ENCODE measurements at places on chromosomes 7 and 10. TPM values are rescaled to one million over a fixed set of nuclear protein-coding genes. Genes with fewer than 3 reads are reported as not detected.

Gene ZCCHC24
- 3.8 TPM for total RNA-seq

DNA sequence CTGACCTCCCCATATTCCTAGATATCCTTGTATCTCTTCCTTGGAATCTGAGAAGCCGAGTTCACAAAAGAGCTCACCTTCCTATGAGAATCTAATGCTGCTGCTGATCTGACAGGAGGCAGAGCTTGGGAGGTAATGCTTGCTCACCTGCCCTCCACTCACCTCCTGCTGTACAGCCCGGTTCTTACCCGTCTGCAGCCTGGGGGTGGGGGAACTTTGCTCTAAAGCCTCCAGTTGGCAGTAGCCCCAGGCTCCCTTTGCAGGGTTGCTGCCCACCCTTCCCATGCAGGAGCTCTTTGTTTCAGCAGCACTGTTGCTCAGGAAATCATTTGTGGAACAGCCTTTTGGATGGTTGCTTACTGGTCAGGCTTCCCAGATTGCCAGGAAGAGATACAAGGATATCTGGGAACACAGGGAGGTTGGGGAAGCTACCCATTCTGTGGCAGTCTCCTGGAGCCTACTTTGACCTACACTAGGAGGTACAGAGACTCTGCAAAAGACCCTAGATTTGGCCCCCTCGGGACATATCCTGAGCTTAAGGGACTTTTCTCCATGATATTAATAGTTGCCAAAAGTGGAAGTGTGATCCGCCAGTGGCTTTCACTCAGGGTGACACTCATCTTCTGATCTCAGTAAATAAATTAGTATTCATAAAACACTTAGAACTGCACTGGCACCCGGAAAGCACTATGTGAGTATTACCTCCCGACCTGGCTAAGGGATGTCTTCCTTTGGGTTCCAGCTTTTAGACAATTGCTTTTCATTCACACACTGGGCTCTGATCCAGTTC, 363.7 kb upstream of the PODXL start:
- H3K4me3 ChIP-seq = no peak overlapping the region
- no peaks in the 10 kb centered on the region for H3K4me1 ChIP-seq
- H3K36me3 ChIP-seq = no peaks in the 10 kb centered on the region
- H3K27ac ChIP-seq = no peak overlapping the region
- H3K27me3 ChIP-seq = no peaks in the 10 kb centered on the region

Gene TMEM236
- not detected for total RNA-seq

Gene CNPY1
- not detected for total RNA-seq

DNA sequence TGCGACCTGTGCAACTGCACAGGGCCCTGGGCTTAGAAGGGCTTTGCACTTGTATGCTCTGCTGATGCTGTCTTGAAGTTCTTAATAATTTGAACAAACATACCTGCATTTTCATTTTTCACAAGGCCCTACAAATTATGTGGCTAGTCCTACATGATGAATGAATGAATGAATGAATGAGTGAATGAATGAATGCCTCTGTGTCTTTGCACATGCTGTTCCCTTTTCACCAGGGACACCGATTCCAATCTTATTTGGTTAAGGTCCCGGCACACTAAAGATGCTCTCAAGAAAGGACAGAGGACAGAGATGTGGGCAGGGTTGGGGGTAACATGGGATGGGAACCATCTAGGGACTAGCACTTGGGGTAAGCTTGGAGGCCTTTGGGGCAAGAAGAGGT, 39.4 kb upstream of the CHST3 start:
- H3K36me3 ChIP-seq = no peaks in the 10 kb centered on the region
- no peaks in the 10 kb centered on the region for H3K27me3 ChIP-seq
- no peak for DNase-seq
- no peak overlapping the region for H3K4me3 ChIP-seq

Gene ABCB4
- 0.20 TPM for total RNA-seq

DNA sequence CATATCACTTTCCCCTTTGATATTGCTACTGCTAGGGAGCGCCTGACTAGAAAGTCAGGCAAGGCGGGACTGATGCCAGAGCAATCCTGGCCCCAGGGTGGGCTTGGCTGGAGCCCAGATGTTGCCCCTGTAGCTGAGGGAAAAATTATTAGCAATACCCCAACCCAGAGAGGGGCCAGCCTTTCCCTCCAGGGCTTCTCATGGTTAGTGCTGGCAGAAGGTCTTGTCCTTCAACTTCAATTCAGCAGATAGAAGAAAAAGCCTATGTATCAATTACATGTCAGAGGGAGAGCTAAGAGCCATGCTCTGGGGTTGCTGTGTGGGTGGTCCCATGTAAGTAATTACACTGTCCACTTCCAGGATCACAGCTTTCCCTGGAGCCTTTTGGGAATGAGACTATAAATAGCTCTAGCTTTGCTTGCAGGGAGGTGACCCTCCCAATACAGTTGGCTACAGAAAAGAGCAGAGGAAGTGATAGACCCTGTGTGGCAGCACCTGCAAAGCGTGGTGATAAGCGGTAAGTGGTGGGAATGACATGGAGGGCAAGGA, 579.1 kb downstream of the CCSER2 start:
- H3K4me3 ChIP-seq = no peak overlapping the region
- no peak for DNase-seq
- H3K27me3 ChIP-seq = no peaks in the 10 kb centered on the region

DNA sequence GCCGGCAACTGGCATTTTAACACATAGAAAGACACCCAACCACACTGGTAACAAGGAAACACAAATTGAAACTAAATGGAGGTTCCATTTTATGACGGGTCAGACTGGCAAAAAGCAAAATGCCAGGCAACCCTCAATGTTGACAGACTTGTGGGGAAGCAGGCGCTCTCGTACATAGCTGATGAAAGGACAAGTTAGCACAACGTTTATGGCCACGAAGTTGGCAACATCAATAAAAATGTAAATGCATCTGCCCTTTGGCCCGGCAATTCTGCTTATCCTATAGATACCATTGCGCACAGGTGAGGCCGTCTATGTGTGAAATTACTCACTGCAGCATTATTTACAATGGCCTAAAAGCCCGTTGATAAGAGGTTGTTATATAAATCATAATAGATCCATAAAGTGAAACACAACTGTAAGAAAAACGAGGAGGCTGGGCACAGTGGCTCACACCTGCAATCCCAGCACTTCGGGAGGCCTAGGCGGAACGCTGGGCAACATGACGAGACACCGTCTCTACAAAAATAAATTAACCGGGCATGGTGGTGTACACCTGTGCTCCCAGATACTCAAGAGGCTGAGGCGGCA, 39.8 kb downstream of the FOXL3 start:
- H3K4me1 ChIP-seq = no peaks in the 10 kb centered on the region
- H3K27ac ChIP-seq = no peak overlapping the region
- no peaks in the 10 kb centered on the region for H3K36me3 ChIP-seq
- H3K4me3 ChIP-seq = no peak overlapping the region

Gene TSPAN33
- total RNA-seq = 36.7 TPM

Gene PIK3CG
- total RNA-seq = not detected

- DNase-seq = no peak
- H3K27ac ChIP-seq = no peak overlapping the region
- H3K36me3 ChIP-seq = peaks cover 51% of the 10 kb centered on the region
- no peaks in the 10 kb centered on the region for H3K27me3 ChIP-seq
- 0 out of 2 replicates have a peak, but pooled peaks cover 3% of the 10 kb centered on the region for H3K4me1 ChIP-seq
Observed at GRCh38 chr7:22647451-22648257, 79.3 kb upstream of the IL6 start.

Gene NUTM2E
- total RNA-seq = not detected

Gene FAM171A1
- 37.4 TPM for total RNA-seq

GRCh38 chr7:157472311-157473050, 135.7 kb downstream of the DNAJB6 start:
- peaks cover 15% of the 10 kb centered on the region for H3K36me3 ChIP-seq
- H3K27me3 ChIP-seq = no peaks in the 10 kb centered on the region
- H3K4me3 ChIP-seq = no peak overlapping the region

- DNase-seq = no peak
- no peak overlapping the region for H3K4me3 ChIP-seq
- no peaks in the 10 kb centered on the region for H3K4me1 ChIP-seq
- no peaks in the 10 kb centered on the region for H3K27me3 ChIP-seq
- H3K27ac ChIP-seq = no peak overlapping the region
Observed at GRCh38 chr10:87794285-87794684, 23.7 kb downstream of the ATAD1 start.

GRCh38 chr7:104397442-104397841, 69.0 kb downstream of the LHFPL3 start:
- H3K27me3 ChIP-seq = no peaks in the 10 kb centered on the region
- H3K4me3 ChIP-seq = no peak overlapping the region
- H3K36me3 ChIP-seq = no peaks in the 10 kb centered on the region
- no peak for DNase-seq
- no peaks in the 10 kb centered on the region for H3K4me1 ChIP-seq

Gene ASIC3
- 1.7 TPM for total RNA-seq

Gene TET1
- 53.4 TPM for total RNA-seq

Measured in H9 (cell line).